ENCODE measurements at places on chromosomes 1 and 21.

GRCh38 chr1:151309811-151310323, 17.3 kb downstream of the PI4KB start:
- no peak for DNase-seq

DNA sequence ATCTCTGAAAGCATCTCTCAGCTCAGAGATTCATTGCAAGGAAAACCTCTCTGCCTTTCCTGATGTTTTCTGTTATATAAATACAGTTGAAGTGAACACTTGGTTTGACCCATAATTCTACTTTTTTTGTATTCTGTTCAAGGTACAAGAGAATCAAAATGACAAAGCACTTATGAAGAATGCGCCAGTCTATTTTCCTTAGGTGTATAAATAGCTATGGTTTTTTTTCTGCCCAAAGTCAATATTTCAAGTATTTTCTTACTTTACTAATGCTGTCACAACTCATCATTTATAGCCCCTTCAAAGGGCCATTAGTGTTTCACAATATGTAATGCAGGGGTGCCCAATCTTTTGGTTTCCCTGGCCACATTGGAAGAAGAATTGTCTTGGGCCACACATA, 142.5 kb upstream of the C1orf105 start:
- DNase-seq, result no peak

DNA sequence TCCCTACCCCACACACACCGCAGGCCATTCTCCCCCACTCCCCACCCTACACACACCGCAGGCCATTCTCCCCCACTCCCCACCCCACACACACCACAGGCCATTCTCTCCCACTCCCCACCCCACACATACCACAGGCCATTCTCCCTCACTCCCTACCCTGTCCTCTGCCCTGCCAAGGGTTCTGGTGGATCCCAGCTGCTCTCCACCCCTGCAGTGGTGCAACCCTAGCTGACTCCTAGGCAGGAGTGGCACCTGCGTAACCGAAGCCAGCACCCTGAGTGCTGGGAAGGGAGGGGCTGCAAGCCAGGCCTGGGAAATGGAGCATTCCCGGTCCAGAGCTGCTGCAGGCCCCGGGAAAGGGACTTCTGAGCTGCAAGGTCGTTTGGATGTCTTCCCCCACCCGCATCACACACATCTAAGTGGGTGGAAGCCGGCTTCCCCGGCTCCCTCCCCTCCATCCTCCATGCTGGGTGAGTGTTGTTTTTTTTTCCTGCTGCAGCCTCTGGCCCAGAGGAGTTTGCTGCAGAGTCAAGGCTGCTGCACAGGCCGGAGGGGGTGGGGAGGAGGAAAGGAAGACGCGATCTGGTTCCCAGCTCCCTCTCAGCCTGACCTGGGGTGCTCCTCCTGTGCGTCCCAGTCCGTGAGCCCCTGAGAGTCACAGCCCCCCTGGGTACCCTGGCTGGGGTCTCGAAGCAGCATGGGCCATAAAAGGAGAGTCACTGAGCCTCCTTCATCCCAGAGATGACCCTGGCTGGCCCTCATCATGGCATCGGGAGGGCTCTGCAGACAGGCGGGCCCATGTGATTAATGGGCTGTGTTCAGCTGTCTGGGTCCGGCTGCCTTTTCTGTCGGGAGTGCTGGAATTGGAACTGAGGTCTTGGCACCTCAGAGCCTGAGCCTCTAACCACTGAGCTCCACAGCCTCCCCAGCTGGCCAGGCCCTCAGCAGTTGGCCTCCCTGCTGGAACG, 16.1 kb downstream of the H6PD start:
- no peak for DNase-seq

- no peak for DNase-seq
Measured at GRCh38 chr1:228362141-228362883, 44.3 kb downstream of the TRIM11 start.

GRCh38 chr1:51328279-51328678, 2.1 kb downstream of the TTC39A start:
- no peak for DNase-seq

DNA sequence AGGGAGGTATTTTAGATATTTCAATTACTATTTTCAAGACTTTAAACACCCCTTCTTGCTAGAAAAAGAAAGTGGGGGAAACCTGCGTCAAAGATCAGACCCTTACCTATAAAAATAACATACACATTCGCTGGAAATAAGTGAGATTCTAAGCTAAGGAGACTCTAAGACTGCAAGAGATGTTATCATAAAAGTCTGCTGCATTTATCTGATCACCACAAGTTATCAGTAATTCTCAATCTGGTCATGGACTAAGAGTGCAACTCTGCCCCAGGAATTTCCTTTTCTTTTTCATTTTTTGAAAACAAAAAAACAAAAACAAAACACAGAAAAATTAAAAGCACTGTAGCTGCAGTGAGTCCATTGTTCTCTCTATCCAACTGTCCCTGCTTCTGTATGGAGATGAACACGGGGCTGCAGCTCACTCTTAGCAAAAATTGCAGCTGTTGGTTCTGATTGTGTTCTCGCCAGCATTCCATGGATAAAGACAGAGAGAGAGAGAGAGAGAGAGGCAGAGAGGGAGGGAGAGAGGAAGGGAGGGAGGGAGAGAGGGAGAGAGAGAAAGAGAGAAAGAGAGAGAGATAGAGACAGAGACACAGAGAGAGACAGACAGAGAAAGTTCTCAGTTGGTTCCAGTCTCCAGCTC, 14.1 kb downstream of the XKR8 start:
- no peak for DNase-seq
